ENCODE measurements at places on chromosomes 5 and 9.
A peak's percentile ranks its signal among the peaks of the same experiment; 100 is the strongest.

- no peaks in the 10 kb centered on the region for H3K36me3 ChIP-seq
- no peaks in the 10 kb centered on the region for H3K27me3 ChIP-seq
- H3K27ac ChIP-seq, result no peak overlapping the region
Observed at GRCh38 chr9:108973895-108974294, 39.4 kb downstream of the CTNNAL1 start.

- peaks cover 5% of the 10 kb centered on the region for H3K4me1 ChIP-seq
- no peaks in the 10 kb centered on the region for H3K36me3 ChIP-seq
- no peak overlapping the region for H3K4me3 ChIP-seq
- H3K27me3 ChIP-seq, result no peaks in the 10 kb centered on the region
- no peak for DNase-seq
Observed at GRCh38 chr5:149428032-149428431, 48.9 kb upstream of the IL17B start.

DNA sequence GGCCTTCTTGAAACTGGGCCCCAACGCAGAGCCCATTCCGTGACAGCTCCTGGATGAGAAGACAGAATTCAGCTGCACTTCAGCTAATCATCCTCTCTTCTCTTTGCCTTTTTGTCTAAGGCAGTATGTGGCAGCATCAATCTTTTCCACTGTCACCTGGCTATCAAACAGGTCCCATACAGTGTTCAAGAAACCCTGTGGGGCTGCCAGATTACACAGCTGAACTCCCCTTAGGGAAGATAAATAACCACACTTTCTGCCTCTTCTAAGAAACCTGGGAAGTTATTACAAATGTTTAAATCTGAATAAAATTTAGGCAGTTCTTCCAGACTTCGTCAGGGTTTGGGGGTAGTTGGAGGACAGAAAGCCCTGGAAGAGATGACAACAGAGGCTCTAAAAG, 61.0 kb downstream of the SPEF2 start:
- H3K4me3 ChIP-seq, result no peak overlapping the region
- peaks cover 3% of the 10 kb centered on the region for H3K4me1 ChIP-seq
- peak overlapping the region; percentile 8 for H3K27ac ChIP-seq
- no peaks in the 10 kb centered on the region for H3K36me3 ChIP-seq
- no peaks in the 10 kb centered on the region for H3K27me3 ChIP-seq
- DNase-seq, result no peak

DNA sequence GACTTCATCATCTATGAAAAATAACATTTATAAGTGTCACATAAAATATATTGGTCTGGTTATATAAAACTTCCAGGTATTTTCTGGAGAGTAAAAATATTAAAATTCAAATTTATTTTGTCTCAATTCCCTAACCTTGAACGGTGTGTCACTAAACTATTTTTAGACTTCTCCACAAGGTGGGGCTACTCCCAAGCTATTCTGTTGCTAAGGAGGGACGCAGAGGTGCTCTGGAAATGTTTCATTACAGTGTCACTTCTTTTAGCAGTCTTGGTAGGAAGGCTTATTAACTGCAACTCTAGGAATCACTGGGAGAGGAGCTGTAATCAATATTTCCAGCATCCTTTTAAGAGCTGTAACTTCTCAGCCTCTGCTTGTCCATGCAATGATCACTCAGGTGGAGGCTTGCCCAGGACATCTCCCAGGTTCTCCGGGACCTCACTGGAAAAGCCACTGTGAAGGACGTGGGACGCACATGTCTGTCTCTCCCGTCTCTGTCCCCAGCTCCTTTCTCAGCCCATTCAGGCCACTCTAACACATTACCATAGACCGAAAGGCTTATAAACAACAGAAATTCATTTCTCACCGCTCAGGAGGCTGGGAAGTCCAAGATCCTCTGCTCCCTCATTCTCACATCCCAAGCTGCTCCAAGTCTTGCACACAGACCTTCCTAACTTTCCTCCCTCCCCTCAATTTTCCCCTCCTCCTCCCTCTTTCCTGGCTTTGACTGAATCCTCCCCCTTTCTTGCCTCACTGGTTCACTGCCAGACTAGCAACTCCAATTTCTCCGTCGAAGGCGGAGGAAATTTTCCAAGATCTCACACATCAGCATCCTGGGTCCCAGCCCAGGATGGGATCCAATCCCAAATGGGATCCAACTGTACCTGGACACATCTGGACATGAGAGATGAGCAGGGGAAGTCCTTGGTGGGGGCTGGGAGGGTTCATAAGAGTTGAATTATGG, 32.7 kb upstream of the DNAH5 start:
- H3K27ac ChIP-seq, result no peak overlapping the region
- H3K36me3 ChIP-seq, result no peaks in the 10 kb centered on the region
- H3K4me1 ChIP-seq, result no peaks in the 10 kb centered on the region
- no peak for DNase-seq
- no peak overlapping the region for H3K4me3 ChIP-seq
- no peaks in the 10 kb centered on the region for H3K27me3 ChIP-seq
